ENCODE measurements at places on chromosomes 7 and 10.

- no peaks in the 10 kb centered on the region for H3K27me3 ChIP-seq
- peaks cover 14% of the 10 kb centered on the region for H3K4me1 ChIP-seq
- no peak for DNase-seq
- no peak overlapping the region for H3K27ac ChIP-seq
Measured at GRCh38 chr10:30043476-30044270, 15.7 kb downstream of the JCAD start.

- H3K27ac ChIP-seq, result no peak overlapping the region
- no peaks in the 10 kb centered on the region for H3K27me3 ChIP-seq
- H3K4me1 ChIP-seq, result no peaks in the 10 kb centered on the region
- DNase-seq, result no peak
Measured at GRCh38 chr10:64271983-64272382, 750.8 kb downstream of the REEP3 start.

DNA sequence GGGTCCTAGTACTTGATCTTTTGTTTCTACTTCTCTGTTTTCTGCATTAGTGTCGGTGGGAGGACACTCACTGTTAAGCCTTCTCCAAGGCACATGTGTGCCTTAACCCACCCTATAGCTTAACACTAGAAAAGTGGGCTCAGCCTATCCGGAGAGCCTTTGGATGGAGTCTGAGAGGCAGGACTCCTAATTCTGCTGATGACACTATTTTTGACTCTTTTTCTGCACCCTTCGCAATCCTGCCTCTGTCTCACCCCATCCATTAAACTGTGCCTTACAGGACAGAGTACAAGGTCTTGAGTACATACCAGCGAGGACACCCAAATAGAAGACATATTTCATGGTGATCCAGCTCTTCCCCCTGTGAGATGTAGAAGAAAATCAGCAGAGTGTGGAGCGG is 577 bp downstream of the PRSS37 start:
- no peaks in the 10 kb centered on the region for H3K27me3 ChIP-seq
- H3K27ac ChIP-seq, result no peak overlapping the region
- H3K36me3 ChIP-seq, result no peaks in the 10 kb centered on the region

GRCh38 chr10:71984809-71985388 is 20.7 kb downstream of the CHST3 start:
- peaks cover 92% of the 10 kb centered on the region for H3K4me1 ChIP-seq
- H3K27me3 ChIP-seq, result no peaks in the 10 kb centered on the region
- H3K36me3 ChIP-seq, result no peaks in the 10 kb centered on the region
- H3K27ac ChIP-seq, result peak overlapping the region; percentile 89

DNA sequence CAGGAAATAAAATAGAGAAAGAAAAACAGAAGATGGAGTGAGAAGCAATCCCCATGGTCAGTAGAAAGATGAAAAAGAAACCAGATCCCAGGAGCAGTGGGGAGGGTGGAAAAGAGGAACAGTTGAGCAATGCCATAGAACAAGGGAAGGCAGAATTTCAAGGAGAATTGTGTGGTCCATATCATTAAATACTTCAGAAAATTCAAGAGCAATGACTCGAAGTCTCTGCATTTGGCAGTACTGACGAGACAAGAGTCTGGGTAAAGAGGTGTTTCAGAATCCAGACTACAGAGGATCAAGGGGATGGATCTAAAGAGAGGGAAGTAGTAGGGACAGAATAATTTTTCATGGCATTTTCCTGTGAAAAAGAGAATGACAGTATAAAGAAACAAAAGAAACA is 512.6 kb downstream of the PHTF2 start:
- no peaks in the 10 kb centered on the region for H3K36me3 ChIP-seq
- no peaks in the 10 kb centered on the region for H3K27me3 ChIP-seq
- H3K4me1 ChIP-seq, result no peaks in the 10 kb centered on the region
- H3K27ac ChIP-seq, result no peak overlapping the region

DNA sequence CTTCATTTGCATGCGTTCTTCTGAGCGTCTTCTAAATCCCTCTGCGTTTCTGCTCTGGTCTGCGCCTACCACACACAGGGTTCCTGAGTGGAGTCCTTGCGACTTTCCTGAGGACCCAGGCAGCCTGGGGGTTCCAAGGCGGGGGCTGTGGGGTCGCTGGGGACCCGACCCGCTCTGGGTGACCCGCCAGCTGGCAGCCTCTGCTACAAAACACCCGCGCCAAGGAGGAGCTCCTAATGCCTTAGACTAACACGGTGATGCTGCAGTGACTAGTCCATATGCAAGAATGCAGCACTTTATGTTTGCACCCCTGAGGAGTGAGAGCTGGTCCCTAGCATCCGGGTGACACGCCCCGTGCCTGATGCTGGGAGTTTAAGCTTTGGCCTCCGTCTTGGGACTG is 367.0 kb upstream of the POM121L12 start:
- no peak for DNase-seq
- no peak overlapping the region for H3K27ac ChIP-seq
- no peaks in the 10 kb centered on the region for H3K27me3 ChIP-seq
- H3K36me3 ChIP-seq, result no peaks in the 10 kb centered on the region

GRCh38 chr7:116261904-116262303 is 51.6 kb downstream of the TES start:
- DNase-seq, result no peak
- peaks cover 11% of the 10 kb centered on the region for H3K36me3 ChIP-seq
- no peaks in the 10 kb centered on the region for H3K27me3 ChIP-seq
- H3K4me3 ChIP-seq, result no peak overlapping the region

DNA sequence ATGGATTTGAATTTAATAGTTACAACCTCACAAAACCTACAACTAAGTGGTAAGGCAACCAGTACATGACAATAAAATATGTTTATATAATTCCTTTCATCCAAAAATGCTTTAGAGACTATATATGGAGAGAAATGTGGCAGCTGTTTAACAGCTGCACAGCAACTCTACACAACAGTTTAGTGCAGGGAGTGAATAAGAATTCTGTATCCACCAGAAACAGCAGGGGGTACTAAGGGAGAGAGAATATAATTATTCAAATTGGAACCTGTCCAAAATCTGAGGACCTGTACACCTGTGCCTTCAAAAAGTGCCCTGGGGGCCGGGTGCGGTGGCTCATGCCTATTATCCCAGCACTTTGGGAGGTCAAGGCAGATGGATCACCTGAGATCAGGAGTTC is 49.6 kb downstream of the POLL start:
- no peak overlapping the region for H3K27ac ChIP-seq
- no peaks in the 10 kb centered on the region for H3K4me1 ChIP-seq
- no peak for DNase-seq
- no peak overlapping the region for H3K4me3 ChIP-seq
- H3K27me3 ChIP-seq, result no peaks in the 10 kb centered on the region
- H3K36me3 ChIP-seq, result peaks cover 51% of the 10 kb centered on the region

GRCh38 chr7:38335128-38335491 is 61.7 kb upstream of the TARP start:
- DNase-seq, result no peak
- H3K4me3 ChIP-seq, result no peak overlapping the region
- H3K4me1 ChIP-seq, result peaks cover 4% of the 10 kb centered on the region
- H3K36me3 ChIP-seq, result no peaks in the 10 kb centered on the region
- no peak overlapping the region for H3K27ac ChIP-seq
- H3K27me3 ChIP-seq, result no peaks in the 10 kb centered on the region

Data from stomach (tissue), 19 donors.